Colonic mucosa (tissue), 4 donors: ENCODE measurements at places on chromosomes 12 and 14.

DNA sequence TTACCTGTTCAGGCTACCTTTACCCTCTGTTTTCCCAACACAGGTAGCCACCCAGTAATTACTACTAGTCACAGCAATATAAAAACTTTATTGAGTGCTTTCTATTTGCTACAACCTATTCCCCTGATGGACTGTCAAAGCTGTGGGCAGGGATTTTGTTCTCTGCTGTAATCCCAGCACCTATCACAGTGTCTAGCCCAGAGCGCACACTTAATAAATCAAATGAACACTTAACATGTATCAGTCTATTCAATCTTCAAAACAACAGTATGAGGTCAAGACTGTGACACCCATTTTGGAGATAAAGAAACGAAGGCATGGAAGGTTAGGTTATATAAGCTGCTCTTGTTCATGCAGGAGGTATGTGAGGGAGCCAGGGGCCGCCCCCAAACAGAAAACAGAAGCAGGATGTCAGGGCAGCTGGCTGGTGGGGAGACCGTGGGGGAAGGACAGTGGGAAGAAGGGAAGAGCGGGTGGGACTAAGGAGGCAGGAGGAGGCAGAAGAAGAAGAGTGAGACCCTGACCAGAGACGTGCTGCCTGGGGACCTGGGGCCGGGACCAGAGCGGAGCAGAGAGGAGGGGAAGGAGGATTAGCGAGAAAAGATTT is 1.7 kb downstream of the TNFRSF1A start:
- DNase-seq = no peak
- H3K36me3 ChIP-seq = no peaks in the 10 kb centered on the region
- H3K4me1 ChIP-seq = peaks cover 5% of the 10 kb centered on the region
- H3K27me3 ChIP-seq = no peaks in the 10 kb centered on the region
- peak overlapping the region; percentile 99 for H3K27ac ChIP-seq
- peak overlapping the region; percentile 96 for H3K4me3 ChIP-seq

DNA sequence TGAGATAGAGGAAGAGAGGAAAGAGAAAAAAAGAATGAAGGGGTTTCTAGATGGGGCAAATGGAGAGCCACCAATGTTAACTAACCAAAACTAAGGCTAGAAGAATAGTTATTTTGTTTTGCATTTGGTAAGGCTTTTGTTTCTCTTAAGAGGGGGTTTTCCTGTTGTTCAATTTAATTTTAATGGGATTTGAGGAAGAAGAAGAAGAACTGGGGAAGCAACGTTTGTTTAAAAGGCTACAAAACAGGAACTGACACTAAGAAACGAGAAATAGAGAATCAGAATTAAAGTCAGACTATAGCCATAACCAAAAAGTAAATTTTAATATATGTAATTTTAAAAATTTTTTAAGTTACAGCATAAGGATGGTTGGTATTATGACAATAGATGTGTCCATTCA is 13.7 kb downstream of the TXNDC16 start:
- no peak overlapping the region for H3K4me3 ChIP-seq
- H3K27ac ChIP-seq = no peak overlapping the region
- H3K4me1 ChIP-seq = no peaks in the 10 kb centered on the region
- no peak for DNase-seq
- H3K36me3 ChIP-seq = no peaks in the 10 kb centered on the region

GRCh38 chr14:52267501-52268278 is at the start of gene PTGDR:
Gene PTGDR (plus strand): TSS chr14:52267698. CDS start chr14:52267815, 117 bp downstream.
- no peaks in the 10 kb centered on the region for H3K36me3 ChIP-seq
- H3K27ac ChIP-seq = peak within 1 kb of the TSS; percentile 43
- peak; percentile 86 for DNase-seq
- H3K27me3 ChIP-seq = peaks cover 8% of the 10 kb centered on the region
- peak within 1 kb of the TSS; percentile 64 for H3K4me3 ChIP-seq
- no peaks in the 10 kb centered on the region for H3K4me1 ChIP-seq

DNA sequence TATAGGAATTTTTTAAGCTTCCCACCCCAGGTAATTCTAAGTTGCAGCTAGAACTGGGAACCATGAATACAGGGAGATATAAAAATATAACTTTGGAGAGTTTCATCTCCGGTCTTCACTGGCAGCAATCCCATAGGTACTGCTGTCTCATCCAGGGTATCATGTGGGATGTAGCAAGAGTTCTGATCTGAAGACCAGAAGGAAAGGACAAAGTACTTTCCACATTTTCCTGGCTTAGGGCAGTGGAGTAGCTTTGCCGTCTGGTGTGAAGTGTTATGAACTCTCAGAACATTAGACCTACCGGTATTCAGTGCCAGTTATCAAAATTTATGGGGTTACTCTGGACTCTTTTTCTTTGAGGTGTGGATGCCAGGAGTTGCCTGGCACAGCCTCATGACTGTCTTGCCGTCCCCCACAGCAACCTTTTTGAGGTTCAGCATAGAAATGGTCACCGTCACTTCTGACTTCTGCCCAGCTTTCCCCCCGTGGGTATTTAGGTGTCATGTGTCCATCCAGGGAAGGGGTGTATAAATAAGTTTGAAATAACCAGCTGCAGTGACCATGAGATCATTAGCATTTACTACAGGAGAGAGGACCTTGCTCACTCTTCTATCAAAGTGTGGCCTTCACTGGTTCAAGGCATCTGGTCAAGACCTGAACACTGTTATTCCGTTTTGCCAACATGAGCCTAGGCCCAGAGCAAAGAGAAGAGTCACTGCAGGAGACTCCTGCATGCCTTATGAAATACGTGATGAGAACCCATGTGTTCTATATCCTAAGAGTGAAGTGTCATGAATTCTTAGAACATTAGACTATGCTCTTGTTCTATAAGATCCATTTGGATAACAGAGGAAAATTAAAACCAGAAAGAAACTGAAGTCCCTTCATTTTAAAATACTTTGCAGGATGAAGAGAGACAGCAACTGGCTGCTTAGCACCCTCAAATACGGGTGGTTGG is 22.2 kb downstream of the TMEM233 start:
- no peaks in the 10 kb centered on the region for H3K36me3 ChIP-seq
- H3K27ac ChIP-seq = no peak overlapping the region
- H3K27me3 ChIP-seq = no peaks in the 10 kb centered on the region
- H3K4me3 ChIP-seq = no peak overlapping the region

- H3K36me3 ChIP-seq = no peaks in the 10 kb centered on the region
- no peak overlapping the region for H3K4me3 ChIP-seq
- no peak overlapping the region for H3K27ac ChIP-seq
- no peaks in the 10 kb centered on the region for H3K27me3 ChIP-seq
- H3K4me1 ChIP-seq = no peaks in the 10 kb centered on the region
These were observed 5.5 kb upstream of the DDX23 start for GRCh38 chr12:48857278-48857994.

DNA sequence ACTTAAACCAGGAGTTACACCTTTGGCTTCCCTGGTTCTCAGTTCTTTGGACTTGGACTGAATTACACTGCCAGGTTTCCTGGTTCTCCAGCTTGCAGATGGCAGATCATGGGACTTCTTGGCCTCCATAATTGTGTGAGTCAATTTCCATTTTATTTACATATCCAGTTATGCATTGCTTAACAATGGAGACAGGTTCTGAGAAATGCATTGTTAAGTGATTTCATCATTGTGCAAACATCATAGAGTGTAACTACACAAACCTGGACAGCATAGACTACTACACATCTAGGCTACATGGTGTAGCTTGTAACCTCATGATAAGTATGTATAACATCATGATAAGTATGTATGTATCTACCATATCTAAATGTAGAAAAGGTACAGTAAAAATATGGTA is 276.1 kb upstream of the BTG1 start:
- no peaks in the 10 kb centered on the region for H3K4me1 ChIP-seq

DNA sequence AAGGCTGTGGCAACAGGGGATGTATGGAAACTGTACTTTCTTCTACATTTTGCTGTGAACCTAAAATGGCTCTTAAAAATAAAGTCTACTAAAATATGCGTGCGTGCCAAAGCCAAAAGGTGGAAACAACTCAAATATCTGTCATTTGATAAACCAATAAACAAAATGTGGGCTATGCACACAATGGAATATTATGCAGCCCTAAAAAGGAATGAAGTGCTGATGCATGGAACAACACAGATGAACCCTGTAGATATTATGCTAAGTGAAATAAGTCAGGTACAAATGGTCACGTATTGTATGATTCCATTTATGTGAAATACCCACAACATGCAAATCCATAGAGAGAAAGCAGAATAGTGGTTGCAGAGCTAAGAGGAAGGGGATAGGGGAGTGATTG is 8.0 kb downstream of the CACNA2D4 start:
- no peak overlapping the region for H3K4me3 ChIP-seq
- H3K27ac ChIP-seq = no peak overlapping the region
- H3K4me1 ChIP-seq = no peaks in the 10 kb centered on the region

DNA sequence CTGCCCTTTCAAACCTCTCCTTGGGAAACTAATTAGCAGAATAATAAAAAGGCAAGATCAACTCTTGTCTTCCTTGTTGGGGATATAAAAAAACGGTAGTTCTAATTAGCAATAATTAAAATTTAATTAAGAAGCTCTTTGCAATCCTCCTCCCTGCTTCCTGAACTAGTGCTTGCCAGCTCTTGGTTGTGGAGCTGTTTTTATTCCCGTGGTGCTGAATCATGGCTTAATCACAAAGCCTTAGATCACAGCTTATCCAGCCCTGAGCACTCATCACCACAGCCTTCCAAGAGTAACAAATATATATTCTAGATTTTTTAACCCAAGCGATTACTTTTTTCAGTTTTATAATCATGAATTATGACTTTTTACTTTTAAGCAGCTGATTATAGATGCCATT is 63.2 kb upstream of the INSM2 start:
- no peaks in the 10 kb centered on the region for H3K4me1 ChIP-seq
- peaks cover 4% of the 10 kb centered on the region for H3K27me3 ChIP-seq
- no peak overlapping the region for H3K27ac ChIP-seq
- H3K36me3 ChIP-seq = no peaks in the 10 kb centered on the region

DNA sequence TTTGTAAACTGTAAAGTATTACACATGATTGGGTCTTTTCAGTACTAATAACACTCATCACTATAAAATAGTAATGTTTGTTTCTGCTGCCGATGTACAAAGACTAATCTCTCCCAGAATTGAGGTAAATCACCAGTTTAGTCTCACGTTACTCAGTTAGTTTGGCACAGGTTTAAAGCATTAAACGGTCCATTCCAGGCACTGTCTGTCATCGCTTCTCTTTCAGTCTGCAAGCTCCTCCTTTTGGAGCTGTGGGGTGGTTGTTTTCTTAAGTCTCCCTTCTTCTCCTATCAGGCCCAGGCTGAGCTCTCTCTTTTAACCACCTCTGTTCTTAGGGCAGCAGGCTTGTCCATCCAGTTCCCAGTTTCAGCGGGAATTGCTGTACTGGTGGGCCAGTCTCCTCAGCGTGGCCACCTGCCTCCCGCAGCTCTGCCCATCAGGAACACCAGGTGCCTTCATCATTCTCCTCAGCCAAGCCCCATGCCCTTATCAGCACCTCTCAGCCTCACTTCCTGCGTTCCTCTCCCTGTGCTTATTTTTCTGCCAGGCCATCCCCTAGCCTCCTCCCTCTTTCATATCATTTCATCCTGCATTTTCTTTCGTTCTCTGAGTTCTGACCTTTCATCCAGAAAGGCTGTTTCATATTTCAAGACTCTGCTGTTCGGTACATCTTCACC is 149.0 kb downstream of the TGFB3 start:
- H3K27ac ChIP-seq = peak overlapping the region; percentile 54
- peak; percentile 39 for DNase-seq

- no peak for DNase-seq
- no peaks in the 10 kb centered on the region for H3K36me3 ChIP-seq
- no peak overlapping the region for H3K4me3 ChIP-seq
- H3K27ac ChIP-seq = no peak overlapping the region
These were observed 67.9 kb downstream of the DAAM1 start for GRCh38 chr14:59256331-59256730.

GRCh38 chr14:42855085-42855484 is 1248.4 kb downstream of the LRFN5 start:
- H3K4me3 ChIP-seq = no peak overlapping the region
- no peaks in the 10 kb centered on the region for H3K4me1 ChIP-seq
- no peak for DNase-seq
- H3K36me3 ChIP-seq = no peaks in the 10 kb centered on the region
- no peak overlapping the region for H3K27ac ChIP-seq

DNA sequence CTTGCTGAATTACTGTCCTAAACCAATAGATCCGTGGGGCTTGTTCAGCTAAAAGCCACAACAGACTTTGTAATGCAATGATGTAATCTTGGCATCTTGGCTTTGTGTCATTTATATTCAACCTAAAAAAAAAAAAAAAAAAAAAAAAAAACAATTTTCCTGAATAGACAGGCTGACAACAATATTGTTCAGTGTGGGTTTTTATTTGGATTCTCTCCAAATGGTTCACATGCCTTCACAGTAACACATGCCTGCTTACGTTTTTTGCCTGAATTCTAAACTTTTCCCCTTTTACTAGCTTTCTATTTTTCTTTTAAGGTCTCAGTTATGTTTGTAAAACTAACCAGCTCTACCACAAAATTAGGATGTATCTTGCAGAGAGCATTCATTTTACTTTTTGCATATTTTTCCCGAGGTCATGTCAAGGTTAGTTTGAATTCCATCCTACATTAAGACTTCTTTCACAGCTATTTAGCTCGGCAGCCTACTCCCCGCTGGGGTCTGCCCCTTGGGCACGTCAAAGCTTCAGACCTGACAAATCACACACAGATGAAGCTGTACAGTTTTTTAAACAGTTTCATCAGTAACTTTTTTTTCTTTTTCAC is 213.7 kb upstream of the NPAS3 start:
- DNase-seq = no peak
- no peaks in the 10 kb centered on the region for H3K36me3 ChIP-seq
- no peak overlapping the region for H3K27ac ChIP-seq
- H3K4me1 ChIP-seq = no peaks in the 10 kb centered on the region

GRCh38 chr12:131218026-131218922 is 264.6 kb downstream of the ADGRD1 start:
- no peaks in the 10 kb centered on the region for H3K36me3 ChIP-seq
- no peaks in the 10 kb centered on the region for H3K27me3 ChIP-seq
- no peak overlapping the region for H3K4me3 ChIP-seq

DNA sequence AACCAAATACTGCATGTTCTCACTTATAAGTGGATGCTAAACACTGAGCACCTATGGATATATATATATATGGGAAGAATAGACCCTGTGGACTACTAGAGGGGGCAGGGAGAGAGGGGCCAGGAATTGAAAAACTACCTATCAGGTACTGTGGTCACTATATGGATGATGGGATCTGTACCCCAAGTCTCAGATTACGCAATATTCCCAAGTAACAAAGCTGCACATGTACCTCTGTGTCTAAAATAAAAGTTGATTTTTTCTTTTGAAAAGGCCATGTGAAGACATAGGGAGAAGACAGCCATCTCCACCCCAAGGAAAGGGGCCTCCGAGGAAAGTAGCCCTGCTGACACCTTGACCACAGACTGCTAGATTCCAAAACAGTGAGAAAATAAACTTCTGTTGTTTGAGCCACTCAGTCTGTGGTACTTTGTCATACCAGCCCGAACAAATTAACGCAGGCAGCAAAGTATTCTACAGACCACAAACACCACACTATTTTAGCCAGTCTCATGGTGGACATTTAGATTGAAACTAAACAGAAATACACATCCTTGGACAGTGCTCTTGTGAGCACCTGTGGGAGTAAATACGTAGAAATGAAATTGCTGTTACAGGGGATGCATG is 197.1 kb downstream of the EFCAB11 start:
- H3K4me3 ChIP-seq = no peak overlapping the region
- no peak for DNase-seq
- H3K27ac ChIP-seq = no peak overlapping the region
- H3K4me1 ChIP-seq = no peaks in the 10 kb centered on the region
- no peaks in the 10 kb centered on the region for H3K36me3 ChIP-seq
- H3K27me3 ChIP-seq = no peaks in the 10 kb centered on the region
